ENCODE measurements at places on chromosomes 1 and 21. TPM values are rescaled to one million over a fixed set of nuclear protein-coding genes. Genes with fewer than 3 reads are reported as not detected.

DNA sequence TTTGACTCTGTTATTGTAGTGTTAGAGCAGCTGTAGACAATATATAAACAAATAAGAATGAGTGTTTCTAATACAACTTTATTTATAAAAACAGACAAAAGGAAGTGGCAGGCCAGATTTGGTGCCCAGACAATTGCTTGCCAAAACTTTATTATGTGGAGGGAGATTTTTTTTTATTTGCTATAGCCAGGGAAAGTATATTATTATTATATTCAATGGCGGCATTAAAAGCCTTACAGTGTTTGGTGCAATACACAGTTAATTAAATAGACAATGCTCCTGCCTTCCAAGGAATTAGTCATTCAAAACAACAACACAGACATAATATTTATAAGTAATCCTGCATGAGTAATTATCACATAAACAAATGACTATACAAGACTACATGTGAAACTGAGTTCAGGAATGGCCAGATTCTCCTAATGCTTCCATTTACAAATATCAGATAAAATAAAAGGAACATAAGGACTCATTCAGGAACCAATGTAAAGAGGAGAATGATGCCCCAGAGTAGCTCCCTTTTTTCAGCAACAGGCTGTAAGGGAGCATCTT, 10.6 kb upstream of the RC3H1 start:
- no peak for DNase-seq

- DNase-seq = no peak
Measured at GRCh38 chr1:93713341-93713740, 31.7 kb upstream of the BCAR3 start.

- DNase-seq = no peak
Measured at GRCh38 chr1:207097871-207098324, 6.1 kb upstream of the C4BPA start.

DNA sequence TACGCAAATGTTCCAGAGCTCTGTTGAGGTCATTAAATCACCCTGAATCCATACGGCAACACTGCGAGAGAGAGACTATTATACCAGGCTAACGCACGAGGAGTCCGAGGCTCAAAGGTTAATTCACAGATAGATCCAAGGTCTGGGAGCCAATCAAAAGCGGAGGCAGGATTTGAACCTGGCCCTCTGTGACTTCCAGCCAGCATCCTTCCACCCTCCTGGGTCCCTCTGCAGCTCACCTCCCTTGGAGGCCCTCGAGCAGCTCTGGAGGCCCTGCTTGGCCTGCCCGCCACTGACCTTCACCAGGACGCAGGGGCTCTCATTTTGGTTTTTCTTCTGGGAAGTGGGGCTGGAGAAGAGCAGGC, 42.1 kb downstream of the KIAA1614 start:
- DNase-seq = no peak

- DNase-seq = no peak
Measured at GRCh38 chr1:220271706-220272046, 577 bp downstream of the RAB3GAP2 start.

- no peak for DNase-seq
Measured at GRCh38 chr21:35208810-35209517, 159.9 kb upstream of the RUNX1 start.

DNA sequence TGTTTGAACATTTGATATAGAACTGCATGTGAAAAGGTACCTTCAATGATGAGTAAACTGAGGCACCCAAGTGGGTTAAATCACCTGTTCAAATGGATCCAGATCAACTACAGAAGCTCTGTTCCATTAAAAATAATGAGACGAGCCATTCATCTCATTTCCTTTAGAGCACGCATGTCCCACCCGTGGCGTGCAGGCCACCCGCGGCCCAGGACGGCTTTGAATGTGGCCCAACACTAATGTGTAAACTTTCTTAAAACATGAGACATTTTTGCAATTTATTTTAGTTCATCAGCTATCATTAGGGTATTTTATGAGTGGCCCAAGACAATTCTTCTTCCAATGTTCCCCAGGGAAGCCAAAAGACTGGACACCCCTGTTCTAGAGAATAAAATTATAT, 381.6 kb downstream of the DSCAM start:
- no peak for DNase-seq

S100A4 gene
- 24.3 TPM for polyA plus RNA-seq

ANGPTL3 gene
- polyA plus RNA-seq = 0.56 TPM

SDC3 gene
- polyA plus RNA-seq = 31.6 TPM

NME7 gene
- polyA plus RNA-seq = 59.2 TPM

All from right lung (tissue), 10 donors.